RWPE1 (cell line): ENCODE measurements at places on chromosomes 1 and 21.

GRCh38 chr21:24995216-24995615 lies 612.1 kb downstream of the MRPL39 start:
- DNase-seq: no peak

DNA sequence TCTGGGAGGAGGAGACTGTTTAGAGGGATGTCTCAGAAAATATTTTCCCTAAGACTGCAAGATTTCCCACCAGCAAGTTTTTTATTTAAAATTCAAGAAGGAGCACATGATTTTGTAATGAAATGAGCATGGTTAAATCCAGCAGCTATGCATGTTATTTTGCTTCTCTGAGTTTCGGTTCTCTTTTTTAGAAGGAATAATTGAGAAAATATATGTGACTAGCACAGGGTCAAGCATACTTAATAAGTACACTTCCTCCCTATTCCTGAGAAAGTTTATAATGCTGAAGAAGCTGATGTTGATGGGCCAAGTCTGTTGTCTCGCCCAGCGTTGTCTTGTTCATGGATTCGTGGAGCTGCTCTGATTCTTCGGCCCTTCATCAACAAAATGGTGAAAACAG lies 51.2 kb downstream of the EXO1 start:
- no peak for DNase-seq

GRCh38 chr1:44040846-44041245 lies 9.6 kb upstream of the SLC6A9 start:
- no peak for DNase-seq

DNA sequence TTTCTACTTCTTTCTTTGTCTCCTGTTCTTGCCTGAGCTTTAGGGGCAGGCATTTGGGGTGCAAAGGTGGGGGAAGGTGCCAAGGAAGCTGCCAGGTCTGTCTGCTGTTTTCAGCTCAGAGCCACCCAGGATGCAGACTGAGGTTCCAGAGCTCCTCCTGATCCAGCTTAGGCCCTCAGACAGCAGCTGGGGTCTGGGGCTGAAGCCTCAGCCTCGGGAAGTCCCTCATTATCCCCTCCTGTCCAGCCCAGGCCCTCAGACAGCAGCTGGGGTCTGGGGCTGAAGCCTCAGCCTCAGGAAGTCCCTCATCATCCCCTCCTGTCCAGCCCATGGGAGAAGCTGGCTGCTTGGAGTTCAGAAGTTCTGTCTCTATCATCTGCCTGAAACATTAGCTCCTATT lies 257.7 kb upstream of the CSF3R start:
- no peak for DNase-seq

GRCh38 chr1:214970016-214970415 lies 112.5 kb upstream of the KCNK2 start:
- DNase-seq: no peak

DNA sequence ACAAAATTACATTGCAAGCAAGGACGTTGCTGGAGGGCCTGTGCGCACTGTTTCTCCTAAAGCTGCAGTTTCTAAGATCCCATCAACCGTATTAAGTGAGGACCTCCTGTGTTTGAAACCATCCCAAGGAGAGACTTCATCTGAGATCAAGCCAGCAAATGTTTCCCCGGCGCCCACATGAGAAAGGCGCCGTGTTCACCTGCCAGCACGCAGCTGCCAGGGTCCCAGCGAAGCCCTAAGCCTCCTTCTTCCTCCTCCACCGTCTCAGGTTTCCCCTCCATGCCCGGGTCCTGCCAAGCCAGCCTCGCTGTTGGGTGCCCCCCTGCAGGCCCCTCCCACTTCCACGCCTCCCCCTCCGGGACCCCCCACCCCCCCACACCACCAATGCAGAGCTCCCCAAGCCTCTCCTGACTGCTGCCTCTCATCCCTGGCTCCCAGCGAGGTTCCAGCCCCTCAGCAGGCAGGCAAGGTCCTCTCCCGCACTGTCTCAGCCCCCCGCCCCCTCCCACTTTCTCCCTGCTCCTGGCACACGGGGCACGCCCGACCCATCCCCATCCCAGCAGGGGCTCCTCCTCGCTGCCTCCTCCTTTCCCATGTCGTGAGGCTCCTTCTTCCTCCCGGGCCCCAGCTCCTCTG lies 8.6 kb upstream of the TFF1 start:
- no peak for DNase-seq

GRCh38 chr21:16264319-16264718 lies 534.5 kb downstream of the USP25 start:
- no peak for DNase-seq

GRCh38 chr21:17708522-17709265 lies 96.0 kb upstream of the BTG3 start:
- no peak for DNase-seq

GRCh38 chr1:234107416-234108021 lies 203.0 kb downstream of the SLC35F3 start:
- no peak for DNase-seq
